ENCODE measurements at places on chromosomes 5 and 9. TPM values are rescaled to one million over a fixed set of nuclear protein-coding genes. Genes with fewer than 3 reads are reported as not detected.

GRCh38 chr5:174431504-174431903 lies 292.9 kb upstream of the MSX2 start:
- no peak overlapping the region for H3K4me3 ChIP-seq
- H3K4me1 ChIP-seq = peaks cover 5% of the 10 kb centered on the region
- H3K27ac ChIP-seq = no peak overlapping the region
- no peak for DNase-seq

- H3K36me3 ChIP-seq = no peaks in the 10 kb centered on the region
- H3K27me3 ChIP-seq = no peaks in the 10 kb centered on the region
- no peak for DNase-seq
- H3K27ac ChIP-seq = no peak overlapping the region
- no peak overlapping the region for H3K4me3 ChIP-seq
These were observed 3.6 kb upstream of the IL4 start for GRCh38 chr5:132669966-132670882.

DNA sequence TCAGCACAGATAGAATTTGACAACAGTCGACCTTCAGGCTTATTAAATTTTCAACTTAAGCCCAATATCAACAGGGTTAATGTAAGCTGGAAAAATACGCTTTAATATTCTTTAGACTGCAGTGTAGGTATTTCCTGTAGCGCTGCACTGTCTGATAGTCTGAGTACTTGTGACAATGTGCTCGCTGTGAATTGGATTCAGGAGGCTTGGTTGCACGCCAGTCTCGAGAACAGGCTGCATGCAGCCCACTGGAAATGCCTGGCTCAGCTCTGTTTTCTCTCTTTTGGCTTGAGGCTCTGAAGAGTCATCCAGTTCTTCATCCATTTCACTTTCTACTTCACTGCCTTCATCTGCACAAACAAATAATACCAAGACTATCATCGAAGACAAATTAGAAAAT lies 300.9 kb downstream of the RFX3 start:
- H3K4me1 ChIP-seq = no peaks in the 10 kb centered on the region
- no peaks in the 10 kb centered on the region for H3K27me3 ChIP-seq
- H3K36me3 ChIP-seq = no peaks in the 10 kb centered on the region
- H3K27ac ChIP-seq = peak overlapping the region; percentile 2
- H3K4me3 ChIP-seq = no peak overlapping the region
- no peak for DNase-seq

DNA sequence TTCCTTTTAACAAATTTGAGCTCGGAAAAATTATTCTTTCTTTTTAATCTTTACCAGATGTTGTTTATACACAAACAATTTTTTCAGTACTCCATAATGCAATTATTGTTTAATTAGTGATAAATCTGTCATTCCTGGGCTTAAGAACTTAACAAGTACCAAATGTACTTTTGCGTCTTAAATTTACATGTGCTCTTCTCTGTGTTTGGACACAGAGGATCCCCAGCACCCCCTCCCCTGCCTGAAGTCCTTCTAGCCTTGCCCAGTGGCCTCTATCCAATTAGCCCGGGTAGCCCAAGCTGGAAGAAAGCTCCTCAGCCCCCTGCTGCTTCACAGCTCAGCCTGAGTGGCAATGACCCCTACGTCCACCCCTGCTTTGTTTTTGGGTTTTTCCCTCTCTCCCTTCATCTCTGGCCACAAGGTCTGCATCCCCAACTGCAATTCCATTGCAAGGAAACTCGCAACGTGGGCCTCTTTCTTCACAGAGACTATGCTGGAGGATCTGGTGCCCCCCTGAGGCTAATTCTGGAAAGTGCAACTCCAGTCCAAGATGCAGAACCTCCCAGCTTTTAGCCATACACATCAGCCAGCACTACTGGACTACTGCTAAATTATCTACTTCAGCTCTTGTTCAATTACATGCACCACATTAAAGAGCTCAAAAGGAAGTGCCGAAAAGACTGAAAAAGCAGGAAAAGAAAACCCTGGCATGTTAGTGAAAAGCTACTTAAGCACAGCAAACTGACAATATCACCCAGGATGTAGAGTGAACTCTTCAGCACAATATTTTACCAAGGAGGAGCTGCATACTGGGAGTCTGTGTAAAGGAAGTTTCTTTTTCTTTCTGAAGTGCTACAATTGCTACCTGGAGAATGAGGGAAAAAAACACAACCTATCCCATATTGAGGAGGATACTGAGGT lies 186.2 kb downstream of the FANCC start:
- no peak overlapping the region for H3K4me3 ChIP-seq
- no peaks in the 10 kb centered on the region for H3K36me3 ChIP-seq
- H3K27ac ChIP-seq = no peak overlapping the region
- DNase-seq = peak; percentile 71
- H3K4me1 ChIP-seq = peaks cover 13% of the 10 kb centered on the region

DNA sequence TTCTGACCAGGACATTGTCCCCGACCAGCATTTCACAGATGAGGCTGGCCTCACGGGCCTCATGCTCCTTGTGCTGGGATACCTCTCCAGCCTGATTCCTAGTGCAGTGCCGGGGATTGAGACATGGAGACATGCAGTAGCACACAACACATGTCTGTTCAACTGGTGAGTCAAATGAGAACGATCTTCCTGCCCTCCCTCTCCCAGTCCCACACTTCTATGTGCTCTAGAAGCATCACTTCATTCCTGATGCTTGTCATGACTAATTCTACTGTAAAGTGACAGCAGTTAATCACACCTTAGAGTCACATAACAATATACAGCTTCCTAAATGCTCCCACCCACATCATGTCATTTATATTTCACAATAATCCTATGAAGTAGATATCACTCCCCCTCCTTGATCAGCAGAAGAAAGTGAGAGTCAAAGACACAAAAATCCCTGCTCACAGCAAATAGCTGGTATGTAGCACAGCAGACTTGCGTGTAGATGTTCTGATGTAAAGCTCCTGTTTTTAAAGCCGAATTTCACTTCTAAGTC lies 101.8 kb downstream of the CCDC192 start:
- H3K27me3 ChIP-seq = no peaks in the 10 kb centered on the region
- no peak for DNase-seq
- H3K27ac ChIP-seq = no peak overlapping the region
- H3K4me3 ChIP-seq = no peak overlapping the region

GRCh38 chr9:134932171-134932570 lies 14.5 kb upstream of the FCN1 start:
- H3K4me3 ChIP-seq = no peak overlapping the region
- DNase-seq = no peak
- H3K4me1 ChIP-seq = peaks cover 30% of the 10 kb centered on the region
- H3K27me3 ChIP-seq = no peaks in the 10 kb centered on the region
- H3K27ac ChIP-seq = no peak overlapping the region
- no peaks in the 10 kb centered on the region for H3K36me3 ChIP-seq

GRCh38 chr9:115333277-115334070 lies 215.5 kb upstream of the TNC start:
- DNase-seq = no peak
- no peaks in the 10 kb centered on the region for H3K36me3 ChIP-seq
- H3K4me1 ChIP-seq = no peaks in the 10 kb centered on the region
- H3K27ac ChIP-seq = no peak overlapping the region

- H3K4me3 ChIP-seq = no peak overlapping the region
- no peak for DNase-seq
- H3K4me1 ChIP-seq = no peaks in the 10 kb centered on the region
- no peaks in the 10 kb centered on the region for H3K27me3 ChIP-seq
- no peak overlapping the region for H3K27ac ChIP-seq
These were observed 385.5 kb upstream of the COX7C start for GRCh38 chr5:86232246-86232645.

The PLPP7 gene
- 11.5 TPM for total RNA-seq

The ADAMTS12 gene
- 16.7 TPM for total RNA-seq

The C5orf22 gene
- total RNA-seq = 37.5 TPM

The SURF6 gene
- 32.9 TPM for total RNA-seq

The CD180 gene
- not detected for total RNA-seq

Data from neural progenitor cell (in vitro differentiated cells).